ENCODE measurements at places on chromosomes 7 and 10.

DNA sequence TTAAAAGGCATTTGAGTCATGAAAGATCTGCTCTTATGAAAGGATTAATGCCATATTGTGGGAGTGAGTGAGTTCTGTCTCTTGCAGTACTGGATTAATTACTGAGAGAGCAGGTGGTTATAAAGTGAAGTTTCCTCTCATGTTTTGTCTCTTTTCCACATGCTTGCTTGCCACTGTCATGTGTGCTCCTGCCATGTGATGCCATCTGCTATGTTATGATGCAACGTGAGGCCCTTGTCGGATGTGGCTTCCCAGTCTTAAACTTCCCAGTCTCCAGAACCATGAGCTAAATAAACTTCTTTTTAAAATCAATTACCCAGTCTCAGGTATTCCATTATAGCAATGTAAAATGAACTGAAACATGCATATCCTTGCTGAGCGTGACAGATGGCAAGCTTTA, 22.7 kb upstream of the TCTN3 start:
- no peak for DNase-seq

GRCh38 chr10:104195706-104196105, 36.5 kb downstream of the CFAP43 start:
- no peak for DNase-seq

GRCh38 chr7:97200018-97200417, 82.5 kb downstream of the SDHAF3 start:
- no peak for DNase-seq

DNA sequence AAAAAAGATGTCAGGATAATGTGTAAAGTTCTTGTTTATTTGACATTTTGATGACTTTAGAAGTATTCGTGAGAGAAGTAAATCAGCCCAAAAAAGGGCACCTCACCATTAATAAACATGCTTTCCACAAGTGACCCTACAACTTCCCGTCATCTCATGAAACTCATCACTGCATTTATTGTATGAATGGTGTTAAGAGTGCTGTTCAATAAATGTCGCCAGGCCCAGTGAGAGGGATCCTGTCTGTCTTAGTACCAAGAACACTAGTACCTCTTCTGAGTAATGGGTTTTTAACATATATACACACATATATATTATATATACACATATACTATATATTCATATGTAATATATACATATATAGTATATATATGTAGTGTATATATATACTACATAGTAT, 61.9 kb downstream of the TMEM26 start:
- DNase-seq: no peak

GRCh38 chr7:63998549-63998948, at the start of gene ZNF722:
TSS of gene ZNF722 (plus strand) at chr7:63998849. CDS start at chr7:63998962, 113 bp downstream.
- DNase-seq: no peak

- DNase-seq: no peak
Observed at GRCh38 chr7:102460467-102460866, 4.2 kb downstream of the ALKBH4 start.

- no peak for DNase-seq
Observed at GRCh38 chr10:77121829-77122228, 515.8 kb downstream of the KCNMA1 start.

Data from AG09309 (cell line).